ENCODE measurements at places on chromosomes 4 and X.
A peak's percentile ranks its signal among the peaks of the same experiment; 100 is the strongest.

GRCh38 chr4:151184523-151185458 is 85.4 kb downstream of the RPS3A start:
- no peak for DNase-seq

DNA sequence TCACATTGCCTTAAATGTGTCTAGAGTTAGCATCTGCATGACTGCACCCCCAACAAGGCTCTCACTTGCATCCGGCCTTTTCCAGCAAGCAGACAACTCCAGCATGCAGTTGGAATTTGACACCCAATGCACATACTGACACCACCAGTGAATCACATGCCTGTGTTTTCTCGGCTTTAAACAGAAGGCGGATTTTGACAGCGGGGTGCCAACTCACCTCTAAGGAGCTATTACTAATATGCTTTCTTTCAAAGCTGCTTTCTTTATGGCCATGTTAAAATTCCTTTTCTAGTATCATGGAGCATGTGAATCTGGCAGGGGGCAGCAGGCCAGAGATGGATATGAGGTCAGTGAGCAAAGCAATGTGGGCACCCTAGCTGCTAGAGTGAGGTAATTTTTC is 78.0 kb upstream of the CLNK start:
- no peak for DNase-seq

GRCh38 chr4:138802499-138802898 is 213.1 kb upstream of the NOCT start:
- no peak for DNase-seq

DNA sequence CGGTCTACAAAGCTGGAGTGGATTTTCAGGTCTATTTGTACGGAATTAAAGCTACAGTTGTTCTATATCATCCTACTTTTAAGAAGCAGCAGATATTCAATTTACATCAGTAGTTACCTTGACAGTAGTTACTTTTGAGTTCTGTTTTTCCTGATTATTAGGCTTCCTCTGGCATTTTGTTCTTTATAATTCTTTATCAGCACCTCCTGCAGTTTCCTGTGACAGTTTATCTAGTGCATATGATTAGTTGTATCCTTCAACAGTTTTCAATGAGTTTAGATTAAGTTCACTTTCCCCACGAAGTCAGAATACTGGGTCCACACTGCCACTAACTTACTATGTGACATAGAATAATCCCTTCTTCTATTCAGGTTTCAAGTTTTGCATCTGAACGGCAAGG is 71.7 kb downstream of the IDS start:
- DNase-seq, result no peak

DNA sequence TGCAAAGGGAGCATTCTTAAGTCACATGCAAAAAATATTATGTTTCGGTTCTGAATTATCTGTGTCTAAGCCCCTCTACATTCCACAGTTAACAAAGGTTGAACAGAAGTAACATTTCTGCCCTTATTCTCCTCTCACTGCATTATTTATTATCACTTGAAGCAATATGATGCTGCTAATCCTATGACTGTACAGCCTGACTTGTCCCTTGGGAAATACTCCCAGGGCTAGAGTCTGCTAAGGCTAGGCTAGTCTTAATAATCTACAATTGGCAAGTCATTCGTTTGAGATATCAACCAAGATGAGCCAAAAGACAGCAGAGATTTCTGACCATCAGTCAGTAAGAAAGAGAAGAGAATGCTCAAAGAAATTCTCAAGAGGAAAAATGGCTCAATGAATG is 226.9 kb upstream of the HCCS start:
- no peak for DNase-seq

- no peak for DNase-seq
Observed at GRCh38 chrX:7941390-7942042, 14.3 kb upstream of the PNPLA4 start.

- no peak for DNase-seq
Observed at GRCh38 chr4:46432923-46433322, 43.0 kb upstream of the GABRA2 start.

DNA sequence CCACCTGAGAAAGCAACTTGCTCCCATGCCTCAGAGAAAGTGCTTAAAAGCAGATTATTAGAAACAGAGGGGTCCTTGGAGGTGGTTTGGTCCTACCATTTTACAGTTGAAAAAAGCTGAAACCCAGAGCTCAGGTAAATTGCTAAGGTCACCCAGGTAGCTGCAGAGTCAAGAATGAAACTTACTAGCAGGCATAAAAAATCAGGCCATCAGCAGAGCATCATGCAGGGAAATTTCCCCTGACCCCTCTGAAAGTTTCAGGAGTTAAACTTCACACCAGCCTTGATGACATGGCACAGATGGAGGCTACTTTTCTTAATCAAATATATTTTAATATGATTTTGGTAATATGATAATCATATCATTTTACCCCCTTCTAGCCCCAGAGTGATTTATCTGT is 70.3 kb downstream of the IRF2 start:
- no peak for DNase-seq

- no peak for DNase-seq
Observed at GRCh38 chr4:146488495-146489174, 33.1 kb downstream of the SLC10A7 start.

- DNase-seq, result no peak
Observed at GRCh38 chr4:136865526-136865925, 666.8 kb downstream of the PCDH18 start.

GRCh38 chrX:150982235-150982787 is 824 bp upstream of the HMGB3 start:
- no peak for DNase-seq

GRCh38 chrX:109393859-109394258 is 88.0 kb downstream of the GUCY2F start:
- no peak for DNase-seq

DNA sequence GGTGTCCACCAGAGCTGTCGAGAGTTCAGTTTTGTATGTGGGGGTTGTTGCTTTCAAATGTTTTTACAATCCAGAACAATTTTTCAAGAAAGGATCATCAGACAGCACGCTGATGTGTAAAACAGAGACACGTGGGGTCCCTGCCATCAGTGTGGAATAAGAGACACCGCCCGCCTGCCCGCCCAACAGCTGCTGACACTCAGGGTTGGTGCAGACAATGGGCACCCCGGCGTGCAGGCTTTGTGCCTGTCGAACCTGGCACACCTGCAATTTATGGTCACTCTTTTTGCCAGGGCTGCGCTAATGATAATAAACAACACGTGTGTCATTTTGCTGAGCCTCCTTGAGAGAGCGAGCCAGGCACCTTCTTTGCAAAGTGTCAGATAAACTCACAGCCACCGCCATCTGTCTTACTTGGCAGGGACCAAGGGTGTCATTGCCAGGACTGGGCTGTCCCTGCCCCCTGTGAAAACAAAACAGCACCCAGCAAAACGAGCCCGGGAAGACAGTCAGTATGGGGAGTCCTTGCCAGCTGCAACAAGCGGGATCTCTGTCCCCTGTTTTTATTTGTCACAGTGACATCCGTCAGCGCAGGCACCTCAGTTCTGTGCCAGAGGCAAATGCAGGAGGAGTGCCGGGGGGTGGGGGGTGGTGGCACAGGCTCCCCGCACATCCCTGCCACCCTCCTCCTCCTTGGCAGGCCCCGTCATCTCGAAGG is 69.1 kb downstream of the PSAPL1 start:
- DNase-seq, result peak; percentile 61

DNA sequence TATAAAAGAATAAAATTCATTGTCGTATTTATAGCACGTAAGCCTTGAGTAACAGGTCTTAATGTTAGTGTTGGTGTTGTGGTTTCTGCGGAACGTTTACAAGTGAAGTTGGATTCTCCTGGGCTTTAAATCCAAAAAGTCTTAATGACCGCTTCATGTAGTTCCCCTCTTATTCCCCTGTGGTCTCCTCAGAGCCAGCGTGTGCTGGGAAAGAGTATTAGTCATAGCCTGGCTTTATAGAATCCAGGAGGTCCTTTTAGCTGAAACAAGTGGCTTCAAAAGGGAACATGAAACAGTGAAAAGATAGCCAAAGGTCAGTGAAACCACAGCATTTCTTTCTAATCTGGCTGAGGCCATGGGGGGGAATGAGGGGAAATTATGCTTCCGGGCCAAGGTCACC is 79.1 kb downstream of the CLCN4 start:
- no peak for DNase-seq

- no peak for DNase-seq
Observed at GRCh38 chr4:132203618-132204017, 945.5 kb upstream of the PCDH10 start.

DNA sequence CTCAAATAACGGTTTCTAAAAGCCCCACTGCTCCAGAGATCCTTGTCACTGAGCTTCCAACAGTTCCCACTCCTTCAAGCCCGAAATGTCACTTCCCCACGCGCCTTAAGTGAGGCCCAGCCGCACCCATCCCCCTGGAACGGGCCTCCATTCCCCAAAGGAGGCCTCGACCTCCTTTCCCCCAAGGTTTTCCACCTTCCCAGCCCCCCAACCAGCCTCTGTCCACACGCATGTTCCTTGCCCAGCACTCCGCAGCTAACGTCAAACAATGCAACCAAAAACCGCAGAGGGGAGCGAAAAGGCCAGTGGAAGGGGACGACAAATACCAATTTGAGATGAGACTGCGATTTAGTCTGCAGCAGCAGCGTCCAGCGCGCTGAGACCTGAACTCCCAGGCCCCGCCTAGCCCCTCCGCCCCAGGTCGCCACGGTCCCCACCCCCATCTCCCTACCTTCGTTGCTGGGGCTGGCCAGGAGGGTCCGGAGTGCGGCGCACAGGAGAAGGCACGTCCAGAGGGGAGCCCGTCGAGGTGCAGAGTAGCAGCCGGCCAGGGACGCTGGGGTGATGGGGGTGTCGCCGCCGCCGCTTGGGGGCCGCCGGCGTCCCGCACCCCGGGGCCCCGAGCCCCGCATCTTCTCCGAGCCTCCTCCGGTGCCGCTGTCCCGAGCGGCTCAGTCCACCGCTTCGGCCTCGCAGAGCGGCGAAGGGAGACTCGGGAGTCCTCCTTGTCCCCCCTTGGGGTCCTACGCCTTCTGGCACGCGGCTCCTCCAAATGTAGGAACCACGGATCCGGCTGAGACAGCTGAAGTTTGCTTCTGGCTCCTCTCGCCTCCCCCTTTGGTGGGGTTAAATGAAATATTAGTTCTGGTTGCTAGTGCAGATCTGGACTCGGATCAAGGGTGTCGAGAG is 924 bp downstream of the EPHA5 start:
- DNase-seq, result peak; percentile 3

DNA sequence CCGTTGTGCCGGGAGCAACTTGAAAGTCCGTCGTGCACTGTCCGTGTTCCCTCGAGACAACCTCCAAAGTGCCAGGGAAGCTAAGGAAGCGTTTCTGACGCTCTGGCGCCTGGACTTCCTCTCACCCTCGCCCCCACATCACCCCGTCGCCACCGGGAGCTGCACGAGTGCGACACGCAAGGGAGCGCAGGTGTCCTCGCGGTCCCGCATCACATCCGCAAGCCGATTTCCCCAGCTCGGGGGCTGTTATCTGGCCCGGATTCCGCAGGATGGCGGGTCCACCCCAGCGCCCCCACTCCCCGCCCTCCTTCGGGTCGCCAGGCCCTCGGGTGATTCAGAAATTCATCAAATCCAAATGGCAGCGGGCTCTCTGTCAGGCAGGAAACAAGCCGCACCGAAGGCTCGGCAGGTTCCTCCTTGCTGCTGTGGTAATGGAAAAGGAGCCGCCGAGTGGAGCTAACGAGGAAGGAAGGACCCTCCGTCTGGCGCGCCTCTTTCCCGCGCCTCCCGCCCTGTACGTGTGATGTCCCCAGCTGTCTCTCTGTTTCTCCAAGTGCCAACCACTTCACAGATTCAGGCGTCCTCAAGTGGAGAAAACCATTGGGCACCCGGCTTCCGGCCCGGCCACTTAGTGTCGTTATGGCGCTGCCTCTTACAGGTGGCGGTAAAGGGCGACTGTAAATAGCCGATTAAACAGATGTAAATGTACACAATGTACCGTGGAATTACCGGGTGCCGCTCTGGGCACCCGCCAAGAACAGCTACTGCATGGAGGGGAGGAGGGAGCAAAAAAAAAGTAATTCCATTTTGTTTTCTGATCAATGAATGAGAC is 921 bp upstream of the SETD7 start:
- DNase-seq, result peak; percentile 48

DNA sequence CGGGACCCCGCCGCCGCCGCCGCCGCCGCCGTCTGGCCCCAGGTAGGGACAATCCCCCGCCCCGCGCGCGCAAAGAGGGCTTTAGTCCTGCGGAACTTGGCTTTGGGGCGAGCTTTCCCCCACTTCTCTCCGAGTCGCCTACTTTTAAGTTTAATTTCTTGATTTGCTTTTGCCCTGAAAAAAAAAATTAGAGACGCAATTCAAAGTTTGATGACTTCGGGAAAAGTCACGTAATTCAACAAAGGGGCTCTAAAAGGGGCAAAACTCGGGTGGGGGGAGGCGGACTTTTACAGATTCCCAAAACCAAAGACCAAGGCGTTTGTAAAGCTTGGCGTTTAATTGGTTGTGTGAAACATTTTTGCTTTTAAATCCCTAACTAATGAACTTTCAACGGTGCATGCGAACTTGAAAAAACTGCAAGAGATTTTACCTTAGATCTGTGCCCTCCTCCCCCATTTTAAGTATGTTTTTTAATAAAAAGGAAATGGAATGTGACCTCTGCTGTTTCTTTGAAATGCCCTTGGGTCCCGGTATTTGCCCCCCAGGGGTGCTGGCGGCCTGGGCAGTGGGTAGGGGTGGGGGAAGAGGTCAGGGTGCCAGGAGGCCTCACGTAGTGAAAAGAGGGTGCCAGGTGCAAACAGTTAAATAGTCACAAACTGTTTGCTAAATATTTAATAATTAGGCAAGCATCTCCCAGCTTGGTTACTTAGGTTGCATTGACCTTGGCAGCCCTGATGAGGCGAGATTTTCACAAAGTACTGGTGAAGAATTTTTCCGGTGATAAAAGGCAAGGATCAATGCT is 209.7 kb downstream of the NWD2 start:
- DNase-seq, result no peak

GRCh38 chr4:129220254-129220653 is 124.3 kb downstream of the C4orf33 start:
- no peak for DNase-seq

GRCh38 chrX:56763556-56764152 is 34.6 kb downstream of the NBDY start:
- no peak for DNase-seq

GRCh38 chrX:79133904-79134303 is 10.6 kb upstream of the GPR174 start:
- no peak for DNase-seq

DNA sequence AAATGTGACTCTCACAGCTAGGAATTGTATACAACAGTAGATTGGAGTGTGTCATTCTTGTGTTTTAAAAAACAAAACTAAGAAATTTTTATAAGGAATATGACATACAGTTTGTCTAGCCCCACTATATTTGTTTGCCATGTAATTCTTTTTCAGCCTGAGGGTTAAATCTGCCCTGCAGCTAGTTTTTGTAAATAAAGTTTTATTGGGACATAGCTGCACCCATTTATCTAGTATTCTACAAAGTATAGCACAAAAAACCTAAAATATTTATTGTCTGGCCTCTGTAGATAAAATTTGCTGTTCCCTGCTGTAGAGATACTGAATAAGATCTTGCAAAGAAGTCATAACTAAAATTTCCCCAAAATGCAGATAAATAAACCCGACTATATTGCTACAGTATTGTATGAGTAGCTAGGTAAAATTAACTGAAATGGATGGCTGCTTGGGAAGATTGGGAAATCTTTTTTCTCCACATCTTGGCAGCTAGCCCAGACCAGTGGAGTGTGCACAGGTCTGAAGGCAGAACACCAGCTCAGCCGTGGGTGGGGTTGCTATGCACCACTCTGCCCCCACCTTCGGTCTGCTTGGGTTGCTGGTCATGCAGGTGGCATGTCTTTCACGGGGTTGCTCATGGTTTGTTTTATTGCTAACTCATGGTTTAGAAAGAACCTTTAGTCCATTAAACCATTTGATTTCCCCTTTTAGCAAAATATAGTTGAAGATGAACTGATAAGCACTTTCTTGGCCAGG is 127.9 kb downstream of the KLHL8 start:
- DNase-seq, result no peak

- DNase-seq, result no peak
Observed at GRCh38 chr4:113468165-113469022, 293.1 kb downstream of the CAMK2D start.
